ENCODE measurements at places on chromosomes 6 and 20.

DNA sequence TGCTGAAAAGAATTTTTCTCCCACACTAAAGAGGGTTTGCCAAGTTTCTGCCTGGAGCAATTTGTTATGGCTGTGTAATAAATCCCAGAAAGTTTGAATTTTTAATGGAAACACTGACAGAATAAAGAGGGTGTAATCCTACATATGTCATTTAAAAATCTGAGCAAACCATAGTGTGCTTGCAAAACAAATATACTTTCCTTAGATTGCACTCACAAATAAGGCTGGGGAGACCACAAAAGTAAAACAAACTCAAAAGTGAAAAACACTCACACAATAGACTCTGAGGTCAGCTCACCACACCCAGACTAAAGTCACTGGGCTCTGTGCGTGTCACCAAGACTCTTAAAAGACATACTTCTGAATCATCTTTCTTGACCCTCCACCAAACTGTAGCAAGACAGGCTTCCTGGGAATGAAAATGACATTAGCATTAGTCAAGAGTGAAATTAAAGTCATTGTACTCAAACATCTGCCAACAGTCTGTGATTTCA is 4.8 kb upstream of the ATXN1 start:
- DNase-seq: no peak

GRCh38 chr6:14585689-14586088 is 468.1 kb downstream of the CD83 start:
- DNase-seq: no peak

DNA sequence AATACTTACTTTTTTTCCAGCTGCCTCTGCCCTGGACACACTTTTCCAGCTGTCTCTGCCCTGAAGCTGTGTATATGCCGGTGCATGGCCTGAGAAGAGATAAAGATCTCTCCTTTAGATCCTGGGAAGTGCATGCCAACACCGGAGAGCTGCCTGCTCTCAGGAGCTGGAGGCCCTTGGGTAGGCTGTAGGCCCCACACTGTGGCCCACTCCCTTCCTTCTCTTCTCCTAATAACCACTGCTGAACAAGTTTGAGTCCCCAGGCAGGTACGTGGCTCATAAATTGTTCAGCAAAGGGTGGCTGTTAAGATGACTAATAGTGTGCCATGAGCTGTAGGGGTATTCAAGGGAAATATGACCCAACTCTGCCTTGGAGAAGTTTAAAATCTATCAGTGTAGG is 102.5 kb downstream of the CD24 start:
- no peak for DNase-seq

- DNase-seq: no peak
Observed at GRCh38 chr20:64133951-64134407, 26.6 kb upstream of the NPBWR2 start.

DNA sequence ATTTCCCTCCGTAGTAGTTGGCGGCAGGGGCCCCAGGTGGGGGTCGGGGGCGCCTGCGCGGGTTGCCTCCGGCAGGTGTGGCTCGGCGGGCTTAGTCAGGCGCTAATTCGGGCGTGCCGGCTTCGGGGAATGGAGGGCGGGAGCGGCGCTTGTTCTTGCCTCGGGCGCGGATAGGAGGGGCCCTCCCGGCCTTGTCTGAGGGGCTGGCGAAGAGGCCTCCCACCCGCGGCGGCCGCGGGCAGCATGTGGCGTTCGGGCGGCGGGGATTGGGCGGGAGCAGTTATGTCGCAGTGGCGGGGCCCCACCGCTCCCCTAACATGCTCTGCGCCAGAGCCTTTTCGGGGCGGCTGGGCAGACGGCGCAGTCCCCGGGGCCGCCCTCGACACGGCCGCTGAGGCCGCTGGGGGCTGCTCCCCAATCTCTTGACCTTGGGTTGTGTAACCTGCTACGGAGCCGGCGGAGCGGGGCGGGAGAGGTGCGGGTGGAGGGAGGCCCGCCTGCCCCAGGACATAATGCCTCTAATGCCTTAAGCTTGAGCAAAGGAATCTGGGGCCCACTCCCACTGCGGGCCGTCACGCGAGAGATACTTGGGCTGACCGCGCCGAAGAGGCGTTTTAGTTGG is 1.1 kb downstream of the AMD1 start:
- no peak for DNase-seq

GRCh38 chr6:145749632-145750031 is 14.3 kb upstream of the EPM2A start:
- DNase-seq: no peak

DNA sequence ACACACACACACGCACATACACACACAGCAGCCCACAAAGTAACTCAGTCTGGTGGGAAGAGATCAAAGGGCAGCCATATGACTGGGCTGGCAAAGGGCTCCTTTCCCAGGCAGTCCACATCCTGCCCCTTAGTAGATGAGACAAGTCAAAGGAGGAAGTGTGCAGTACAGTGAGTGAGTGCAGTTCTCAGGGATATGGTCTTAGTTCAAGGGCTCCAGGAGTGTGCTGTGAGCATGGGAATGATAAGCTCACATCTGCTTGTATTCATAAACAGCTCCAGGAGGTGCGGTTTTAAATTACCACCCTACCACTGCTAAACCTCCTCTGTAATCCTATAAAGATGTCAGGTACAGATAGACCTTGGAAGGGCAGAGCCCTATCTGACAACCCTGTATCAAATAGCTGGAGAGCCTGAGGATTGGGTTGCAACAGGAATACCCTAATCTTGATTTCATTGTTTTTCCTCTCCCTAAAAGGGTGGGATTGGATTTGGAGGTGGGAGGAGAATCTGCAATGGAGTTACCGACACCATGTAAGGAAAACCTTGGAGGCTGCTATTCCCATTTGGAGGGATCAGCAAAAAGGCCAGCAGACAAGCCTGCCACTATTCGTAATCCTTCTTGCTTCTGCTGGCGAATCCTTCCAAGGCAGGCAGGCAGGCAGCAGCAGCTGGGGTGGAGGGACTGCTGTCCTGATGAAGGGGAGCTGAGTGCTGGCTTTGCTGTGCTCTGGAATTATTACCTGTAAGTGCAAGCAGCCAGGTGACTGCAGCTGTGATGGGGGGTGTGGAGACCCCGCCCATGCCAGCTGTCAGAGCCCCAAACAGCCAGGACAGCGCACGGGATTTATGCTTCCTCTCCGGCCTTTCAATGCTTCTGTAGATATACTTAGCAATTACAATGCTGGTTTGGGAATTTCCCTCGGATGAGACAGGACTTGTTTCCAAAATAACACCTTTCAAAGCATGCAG is 342.7 kb downstream of the PRL start:
- DNase-seq: no peak

DNA sequence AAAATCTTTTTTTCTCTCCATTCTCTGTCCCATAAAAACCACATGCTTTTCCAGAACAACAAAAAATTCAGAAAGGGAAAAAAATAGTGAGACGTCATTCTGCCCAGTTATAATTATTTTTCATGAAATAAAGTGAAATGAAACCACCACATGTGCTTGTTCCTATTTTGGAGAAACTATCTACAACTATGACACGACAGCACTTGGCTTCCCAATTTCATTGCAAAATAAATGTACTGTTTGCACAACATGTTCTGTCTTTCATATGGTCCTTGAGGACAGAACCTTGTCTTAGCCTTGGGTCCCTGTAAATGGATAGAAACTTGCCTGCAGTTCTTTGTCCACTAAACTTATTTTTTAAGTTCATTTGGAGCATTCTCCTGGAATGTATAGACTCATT is 5.6 kb upstream of the MAN1A1 start:
- DNase-seq: no peak

DNA sequence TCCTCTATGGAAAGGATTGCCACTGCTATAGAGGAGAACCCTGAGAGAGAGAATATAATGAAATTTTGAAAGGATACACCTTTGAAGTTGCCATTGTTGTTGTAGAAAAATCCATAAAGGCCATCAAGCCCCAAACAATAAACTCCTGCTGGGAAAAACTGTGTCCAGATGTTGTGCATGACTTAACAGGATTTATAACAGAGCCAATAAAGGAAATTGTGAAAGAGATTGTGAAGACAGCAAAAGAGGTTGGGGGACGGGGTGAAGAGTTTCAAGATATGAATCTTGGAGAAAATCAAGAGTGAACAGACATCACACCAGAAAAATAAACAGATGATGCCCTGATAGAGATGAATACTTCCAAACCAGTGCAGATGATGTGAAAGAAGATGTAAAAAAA is 396.4 kb downstream of the BCKDHB start:
- no peak for DNase-seq

DNA sequence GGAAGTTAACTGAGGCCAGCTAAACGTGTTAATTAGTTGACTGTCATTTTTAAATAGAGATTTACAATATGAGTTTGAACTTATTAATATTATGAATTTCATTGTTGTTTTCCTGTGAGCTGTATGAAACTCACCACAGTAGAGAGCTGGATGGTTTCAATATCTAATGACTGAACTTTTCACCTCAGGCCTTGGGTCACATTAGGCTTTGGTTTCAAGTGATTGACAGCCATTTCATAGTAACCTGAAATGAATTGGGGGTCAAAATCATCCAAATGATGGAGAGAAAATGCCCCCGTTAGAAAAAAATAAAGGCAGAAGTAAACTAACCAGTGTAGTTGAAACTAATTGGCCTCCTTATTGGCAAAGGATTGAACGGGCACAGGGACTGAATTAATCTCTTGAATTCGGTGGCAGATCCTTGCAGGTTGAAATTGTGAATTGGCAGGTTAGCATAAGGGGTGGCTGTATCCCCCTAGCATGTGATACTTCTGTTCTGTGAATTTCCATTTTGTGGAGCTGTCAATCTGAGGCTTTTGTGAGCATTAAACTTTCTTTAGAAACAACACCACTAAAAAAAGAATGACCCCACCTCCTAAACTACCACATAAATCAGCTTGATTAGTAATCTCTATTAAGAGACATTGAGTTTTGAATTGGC is 155.1 kb upstream of the MMS22L start:
- no peak for DNase-seq

DNA sequence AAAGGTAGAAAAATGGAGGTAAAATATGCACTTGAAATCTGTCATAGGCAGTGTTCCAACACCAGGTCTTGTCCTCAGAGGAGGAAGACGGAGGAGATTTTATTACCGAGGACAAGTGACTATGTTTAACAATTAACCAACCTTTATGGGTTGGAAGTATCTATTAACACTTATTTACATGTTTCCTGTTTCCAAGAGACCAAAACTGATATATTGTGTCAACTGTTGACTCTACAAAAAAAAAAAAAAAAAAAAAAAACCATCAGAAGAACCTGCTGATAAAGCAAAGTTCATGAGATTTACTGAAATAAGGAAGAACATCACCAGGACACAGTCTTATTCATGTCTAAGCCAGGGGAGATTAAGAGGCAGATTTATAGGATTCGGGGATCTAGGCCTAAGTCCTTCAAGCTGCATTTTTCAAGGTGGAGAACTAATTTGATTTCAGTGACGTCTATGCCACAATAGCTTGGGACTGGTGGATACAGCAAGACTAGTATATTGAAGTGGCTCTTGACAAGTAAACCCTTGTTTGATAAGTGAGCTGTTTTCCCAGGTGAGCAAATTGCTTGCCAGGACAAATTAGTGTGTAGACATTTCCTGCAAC is 126.6 kb upstream of the NAA20 start:
- peak; percentile 6 for DNase-seq

- no peak for DNase-seq
Observed at GRCh38 chr6:39907871-39908575, 26.2 kb downstream of the MOCS1 start.

- DNase-seq: no peak
Observed at GRCh38 chr6:215335-216034, 76.8 kb upstream of the DUSP22 start.

GRCh38 chr6:146891615-146892265 is 293.0 kb downstream of the ADGB start:
- DNase-seq: no peak

GRCh38 chr6:130407032-130407431 is 41.2 kb downstream of the TMEM200A start:
- no peak for DNase-seq

GRCh38 chr20:63025534-63026331 is 19.0 kb upstream of the BHLHE23 start:
- no peak for DNase-seq

- no peak for DNase-seq
Observed at GRCh38 chr6:27426045-27426620, 37.6 kb downstream of the ZNF391 start.

DNA sequence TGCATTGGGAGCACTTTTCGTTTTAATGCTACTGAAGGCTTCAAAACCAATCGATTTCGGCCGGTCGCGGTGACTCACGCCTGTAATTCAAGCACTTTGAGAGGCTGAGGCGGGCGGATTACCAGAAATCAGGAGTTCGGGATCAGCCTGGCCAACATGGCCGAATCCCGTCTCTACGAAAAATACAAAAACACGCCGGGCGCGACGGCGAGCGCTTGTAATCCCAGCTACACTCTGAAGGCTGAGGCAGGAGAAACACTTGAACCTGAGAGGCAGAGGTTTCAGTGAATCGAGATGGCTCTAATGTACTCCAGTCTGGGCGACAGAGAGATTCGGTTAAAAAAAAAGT is 58.4 kb downstream of the TRIM38 start:
- DNase-seq: no peak

- DNase-seq: no peak
Observed at GRCh38 chr6:118808793-118809638, 84.9 kb upstream of the ASF1A start.

GRCh38 chr20:44780226-44780625 is 30.1 kb downstream of the RIMS4 start:
- no peak for DNase-seq

DNA sequence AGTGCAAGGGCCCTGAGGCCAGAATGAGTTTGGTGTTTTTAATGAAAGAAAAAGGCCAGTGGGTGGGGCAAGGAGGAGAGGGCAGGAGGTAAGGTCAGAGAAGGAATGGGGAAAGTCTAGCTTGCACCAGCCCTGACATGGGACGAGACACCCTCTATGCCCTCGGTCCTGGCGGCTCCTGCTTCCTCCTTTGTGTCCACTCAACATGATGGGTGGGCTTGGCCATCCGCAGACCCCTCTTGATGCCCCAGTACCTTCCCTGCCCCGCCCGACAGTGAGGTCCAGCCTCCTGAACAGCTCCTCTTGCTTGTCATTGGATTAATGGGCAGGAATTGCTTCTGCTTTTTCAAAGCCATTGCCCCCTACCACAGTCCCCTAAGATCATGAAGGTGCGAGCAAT is 33.6 kb upstream of the ANGPT4 start:
- no peak for DNase-seq

DNA sequence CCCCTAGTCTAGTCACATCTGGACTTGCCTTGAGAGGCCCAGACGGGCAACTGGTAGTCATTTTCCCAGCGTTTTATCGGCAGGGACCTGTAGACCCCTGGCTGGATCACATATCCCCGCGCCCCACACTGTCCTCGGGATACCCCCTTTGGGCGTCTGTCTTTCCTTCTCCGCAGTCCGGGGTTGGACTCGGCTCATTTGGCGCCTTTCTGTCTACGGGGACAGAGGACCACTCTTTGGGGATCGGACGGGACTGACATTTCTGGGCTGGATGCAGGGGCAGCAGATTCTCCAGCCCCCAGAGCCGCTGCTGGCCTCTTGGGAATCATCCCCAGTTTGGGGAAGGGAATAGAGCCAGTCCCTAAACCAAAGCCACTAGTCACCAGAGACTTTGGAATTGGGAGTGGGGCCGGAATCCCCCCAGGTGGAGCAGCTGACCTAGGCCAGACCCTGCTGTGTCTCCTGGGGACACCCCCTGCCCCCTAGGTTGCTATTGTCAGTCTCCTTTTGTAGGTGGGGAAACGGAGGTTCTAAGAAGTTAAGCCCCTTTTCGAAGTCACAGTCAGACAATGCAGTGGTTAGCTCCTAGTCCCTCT is 734 bp downstream of the FAM110A start:
- DNase-seq: no peak

GRCh38 chr20:47905628-47906347 is 120.5 kb upstream of the SULF2 start:
- peak; percentile 42 for DNase-seq

GRCh38 chr6:106512048-106512967 is 117.0 kb downstream of the RTN4IP1 start:
- DNase-seq: no peak
